ENCODE measurements at places on chromosomes 7 and 10.
A peak's percentile ranks its signal among the peaks of the same experiment; 100 is the strongest.

DNA sequence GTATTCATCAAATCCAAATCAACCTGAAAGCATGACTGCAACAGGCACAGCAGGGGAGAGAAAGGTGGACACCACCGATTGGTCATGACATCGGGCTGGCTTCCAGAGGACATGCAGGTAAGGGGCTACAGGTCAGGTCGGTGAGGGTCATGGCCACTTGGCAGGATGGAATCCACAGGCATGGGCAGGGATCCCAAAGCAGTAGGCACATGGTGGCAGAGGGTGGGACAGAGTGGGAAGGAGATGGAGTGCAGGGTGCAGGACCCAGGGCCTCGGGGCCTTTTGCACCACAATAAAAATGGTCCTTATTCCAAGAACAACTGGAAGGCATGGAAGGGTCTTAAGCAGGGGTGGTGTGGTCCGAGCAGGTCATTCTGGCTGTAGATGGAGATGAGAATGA is 33.0 kb downstream of the C10orf90 start:
- no peak for DNase-seq

DNA sequence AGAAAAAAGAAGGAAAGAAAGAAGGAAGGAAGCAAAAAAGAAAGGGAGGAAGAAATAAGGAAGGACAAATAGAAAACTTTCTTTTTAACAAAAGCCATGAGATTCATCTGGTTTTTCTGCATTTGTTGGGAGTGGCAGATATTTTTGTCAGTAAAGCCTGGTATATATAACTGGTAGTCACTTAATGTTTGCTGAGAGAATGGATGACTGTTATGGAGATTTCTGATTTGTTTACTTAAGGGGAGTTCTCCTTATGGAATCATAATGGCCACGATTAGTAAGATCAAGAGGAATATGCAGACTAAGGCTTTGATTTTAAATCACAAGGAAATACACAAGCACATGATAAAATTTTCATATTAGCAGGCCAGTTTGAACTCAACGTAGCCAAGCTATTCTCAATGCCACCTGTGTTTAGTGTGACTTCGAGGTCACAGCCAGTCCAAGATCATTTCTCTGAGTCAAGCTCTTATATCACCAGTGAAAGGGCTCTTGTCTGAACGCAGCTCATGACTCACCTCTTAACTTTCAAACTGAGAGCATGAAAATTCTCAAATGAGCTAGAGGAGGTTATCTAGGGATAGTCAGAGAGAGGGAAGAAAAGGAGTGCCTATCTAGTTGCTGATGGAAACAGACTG is 445.1 kb upstream of the ZMIZ1 start:
- DNase-seq: no peak

GRCh38 chr10:44955413-44956070 is 4.1 kb upstream of the RASSF4 start:
- no peak for DNase-seq

DNA sequence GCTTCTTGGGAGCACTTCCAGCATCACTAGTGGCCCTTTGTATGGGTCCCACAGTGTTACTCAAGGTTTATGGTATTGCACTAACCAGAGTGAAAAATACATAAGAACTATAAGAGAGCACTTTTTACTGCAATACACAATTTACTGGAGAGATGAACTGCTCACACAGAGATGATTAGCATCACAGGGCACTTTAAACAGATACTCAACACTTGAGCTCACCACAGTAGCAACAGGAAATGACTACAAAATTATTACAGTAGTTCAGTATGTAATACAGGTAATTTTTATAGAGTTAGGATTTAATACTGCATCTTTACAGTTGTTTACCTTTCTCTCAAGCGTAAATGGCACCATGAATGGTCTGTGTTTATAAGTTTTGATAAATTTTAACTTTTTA is 68.2 kb upstream of the CDK1 start:
- DNase-seq: no peak

- DNase-seq: peak; percentile 31
These were observed 2.0 kb upstream of the HEPACAM2 start for GRCh38 chr7:93228302-93228701.

DNA sequence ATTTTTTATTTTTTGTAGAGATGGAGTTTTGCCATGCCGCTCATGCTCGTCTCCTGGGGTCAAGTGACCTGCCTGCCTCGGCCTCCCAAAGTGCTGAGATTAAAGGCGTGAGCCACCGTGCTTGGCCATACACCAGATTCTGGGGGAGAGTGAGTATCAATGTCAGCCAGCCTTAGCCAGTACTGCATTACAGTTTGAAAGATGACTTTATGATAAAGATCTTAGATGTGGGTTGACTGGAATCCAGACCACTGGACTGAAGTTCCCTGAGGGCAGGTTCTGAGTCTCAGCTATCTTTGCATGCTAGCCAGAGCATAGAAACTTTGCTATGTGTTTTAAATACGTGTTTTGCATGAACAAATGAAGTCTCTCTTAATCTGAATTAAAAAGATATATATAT is 117.2 kb upstream of the EFCAB10 start:
- DNase-seq: no peak

DNA sequence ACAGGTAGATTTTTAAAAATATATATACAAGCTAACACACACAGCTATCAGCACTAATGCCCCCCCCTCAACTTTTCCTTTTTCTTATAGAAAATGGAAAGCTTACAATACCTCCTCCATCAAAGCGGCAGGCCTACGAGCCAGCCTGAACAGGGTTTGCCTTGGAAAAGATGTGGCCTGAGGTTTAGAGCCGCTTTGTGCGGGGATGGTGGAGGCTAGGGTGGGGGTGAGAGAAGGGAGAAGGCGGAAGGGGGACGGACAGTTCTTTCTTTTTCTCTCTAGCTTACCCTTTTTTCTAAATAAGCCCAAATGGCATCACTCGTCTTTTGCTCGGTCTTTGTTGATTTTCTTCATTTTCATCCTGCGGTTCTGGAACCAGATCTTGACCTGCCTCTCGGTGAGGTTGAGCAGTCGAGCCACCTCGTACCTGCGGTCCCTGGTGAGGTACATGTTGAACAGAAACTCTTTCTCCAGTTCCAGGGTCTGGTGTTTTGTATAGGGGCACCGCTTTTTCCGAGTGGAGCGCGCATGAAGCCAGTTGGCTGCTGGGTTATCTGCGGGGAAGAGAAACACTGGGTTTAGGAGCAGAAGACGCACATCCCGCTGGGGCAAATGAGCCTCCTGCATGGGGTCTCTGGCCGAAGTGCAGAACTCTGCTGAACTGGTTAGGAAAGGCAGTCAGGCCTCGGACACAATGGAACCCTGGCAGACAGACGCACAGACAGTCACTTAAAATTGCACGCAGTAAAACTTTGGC is 1.9 kb downstream of the HOXA9 start:
- no peak for DNase-seq

DNA sequence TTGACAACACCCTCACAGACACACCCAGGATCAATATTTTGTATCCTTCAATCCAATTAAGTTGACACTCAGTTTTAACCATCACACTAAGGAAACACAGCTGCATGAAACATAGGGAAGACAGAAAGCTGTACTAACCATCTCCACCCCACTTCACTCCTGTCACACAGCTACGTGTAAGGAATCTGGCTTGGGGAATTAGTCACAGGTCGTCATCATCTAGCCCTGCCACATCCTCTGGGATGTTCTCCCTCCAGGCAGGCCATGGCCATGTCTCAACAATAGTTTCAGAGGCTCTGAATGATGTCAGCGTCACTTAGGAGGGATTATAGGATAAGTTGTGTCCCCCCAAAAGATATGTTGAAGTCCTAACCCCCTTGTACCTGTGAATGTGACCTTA is 10.8 kb upstream of the SEMA3C start:
- no peak for DNase-seq

DNA sequence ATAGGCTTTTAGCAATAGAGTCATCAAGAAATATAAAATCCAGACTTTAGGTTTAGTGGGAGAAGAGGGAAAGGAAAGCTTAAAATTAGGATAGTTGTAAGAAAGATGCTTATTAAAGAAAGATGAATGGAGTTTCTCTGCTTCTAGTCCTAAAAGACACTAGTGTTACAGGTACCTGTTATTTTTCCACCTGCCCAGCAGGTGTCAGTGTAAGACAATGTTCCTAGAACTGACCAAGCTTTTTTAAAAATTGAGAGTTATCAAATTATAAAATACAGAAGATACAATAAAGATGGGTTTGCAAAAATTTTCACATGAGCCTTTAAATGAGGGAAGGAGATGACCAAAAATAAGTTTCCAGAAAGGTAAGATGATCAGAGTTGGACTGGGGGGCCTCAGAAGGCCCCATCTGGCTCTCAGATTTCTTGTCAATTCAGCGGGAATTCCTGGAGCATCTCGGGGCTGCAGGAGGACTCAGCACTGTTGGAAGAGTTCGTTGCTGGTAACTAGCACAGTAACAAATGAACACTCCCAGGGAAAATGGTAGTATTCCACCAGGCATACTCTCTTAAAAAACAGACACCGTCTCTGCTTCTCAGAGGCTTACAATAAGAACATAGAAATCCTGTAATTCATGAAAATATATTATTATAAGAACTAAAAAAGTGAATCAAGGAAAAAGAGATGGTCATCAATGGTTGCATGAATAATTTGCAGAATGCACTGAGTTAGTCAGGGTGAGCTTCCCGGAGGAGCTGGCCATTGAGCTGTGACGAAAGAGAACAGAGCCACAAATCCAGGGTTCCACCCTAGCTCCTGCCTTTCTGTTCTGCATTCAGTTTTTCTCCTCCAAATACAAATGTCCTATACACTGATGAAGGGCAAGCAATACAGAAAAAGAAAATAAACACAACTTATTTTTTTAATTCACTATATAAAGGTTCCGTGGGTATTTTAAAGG is 71.8 kb upstream of the PIK3CG start:
- DNase-seq: no peak

- DNase-seq: no peak
These were observed 6.8 kb downstream of the PRPF18 start for GRCh38 chr10:13593535-13593934.

DNA sequence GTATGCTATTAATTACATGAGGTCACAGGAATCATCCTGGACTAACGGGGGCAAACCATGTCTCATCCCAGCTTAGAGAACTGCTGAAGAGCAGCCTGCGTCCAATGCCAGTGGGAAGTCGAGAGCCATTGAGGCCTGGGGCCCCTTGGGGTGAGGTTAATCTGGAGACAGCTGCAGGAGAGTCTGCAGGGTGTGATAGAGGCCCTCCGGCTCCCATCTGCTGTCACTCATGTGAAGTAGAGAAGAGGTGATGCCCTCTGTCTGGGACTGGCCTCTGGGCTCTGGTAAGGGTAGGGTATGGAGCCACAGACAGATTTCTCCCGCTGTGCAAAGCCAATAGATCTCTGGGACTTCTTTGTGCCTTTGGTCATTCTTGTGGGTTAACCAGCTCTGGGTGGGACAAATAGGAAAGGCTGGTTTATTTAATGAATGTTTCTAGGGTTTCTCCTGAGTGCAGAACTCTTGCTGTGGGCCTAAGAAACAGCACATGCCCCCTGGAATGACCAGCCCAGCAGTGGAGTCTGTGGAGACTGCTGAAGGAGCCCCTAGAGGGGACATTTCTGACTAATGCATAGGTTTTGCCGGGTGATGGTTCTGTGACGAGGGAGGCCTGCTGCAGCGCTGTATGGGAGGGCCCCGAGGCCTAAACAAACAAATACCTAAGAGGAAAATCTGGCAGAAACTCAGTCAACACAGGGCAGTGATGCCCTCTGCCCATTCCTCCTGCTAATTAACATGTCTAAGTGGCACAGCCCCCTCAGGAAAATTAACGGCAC is 34.5 kb downstream of the CRHR2 start:
- DNase-seq: no peak

All from GM12878 (cell line).